ENCODE measurements at places on chromosomes 7 and 10.
A peak's percentile ranks its signal among the peaks of the same experiment; 100 is the strongest.

GRCh38 chr7:76191783-76192240 lies 9.9 kb upstream of the SRRM3 start:
- DNase-seq: no peak

DNA sequence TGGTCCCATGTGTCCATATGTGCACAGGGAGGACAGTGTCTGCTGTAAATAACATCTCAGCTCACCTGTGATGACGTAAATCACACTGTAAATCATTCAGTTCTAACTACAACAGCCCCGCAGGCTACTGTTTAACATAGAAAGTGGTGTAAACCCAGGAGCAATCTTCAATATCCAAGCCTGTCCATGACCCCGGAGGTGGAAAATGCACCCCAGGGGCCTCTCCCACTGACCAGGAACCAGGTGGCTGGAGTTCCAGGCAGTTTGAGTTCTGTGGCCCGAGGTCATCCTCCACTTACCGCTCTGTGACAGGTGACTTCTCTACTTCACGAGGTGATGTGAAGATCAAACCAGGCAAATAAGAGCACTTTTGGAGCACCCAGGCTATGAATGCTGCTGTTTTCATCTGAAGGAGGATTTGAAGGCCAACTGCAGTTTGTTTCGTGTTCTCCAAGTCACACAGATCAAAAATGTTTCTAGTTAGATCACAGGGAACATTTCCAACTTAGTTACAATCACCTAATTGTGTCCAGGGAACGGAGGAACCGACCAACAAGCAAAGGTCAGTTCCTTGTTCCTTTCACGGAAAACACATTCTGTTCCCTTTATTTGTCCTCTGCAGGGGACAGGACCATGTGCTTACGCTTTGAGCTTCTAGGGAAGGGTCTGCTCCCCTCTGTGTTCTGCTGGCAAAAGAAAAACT lies 131.8 kb downstream of the WDR37 start:
- DNase-seq: no peak

GRCh38 chr10:117626228-117626627 lies 83.7 kb downstream of the EMX2 start:
- DNase-seq: no peak

- DNase-seq: no peak
These were observed 683.3 kb downstream of the GRM8 start for GRCh38 chr7:126569402-126569801.

GRCh38 chr10:27383595-27384542 lies 120.2 kb upstream of the RAB18 start:
- no peak for DNase-seq

GRCh38 chr7:154541606-154542005 lies 461.3 kb downstream of the PAXIP1 start:
- no peak for DNase-seq

DNA sequence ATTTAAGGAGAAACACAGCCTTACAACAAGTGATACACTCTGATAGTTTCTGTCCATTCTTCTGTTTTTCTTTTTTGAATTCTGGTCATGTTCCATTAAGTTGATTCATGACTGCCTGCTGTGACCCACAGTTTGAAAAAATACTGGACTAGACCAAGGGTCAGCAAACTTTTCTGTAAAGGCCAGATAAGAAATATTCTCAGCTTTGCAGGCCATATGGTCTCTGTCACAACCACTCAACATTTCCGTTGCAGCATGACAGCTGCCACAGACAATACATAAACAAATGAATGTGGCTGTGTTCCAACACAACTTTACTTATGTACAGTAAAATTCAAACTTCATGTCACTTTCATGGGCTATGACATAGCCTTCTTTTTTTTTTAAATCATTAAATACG lies 156.7 kb downstream of the PLXNA4 start:
- DNase-seq: no peak

GRCh38 chr7:48298779-48299178 lies 127.5 kb downstream of the ABCA13 start:
- DNase-seq: no peak

DNA sequence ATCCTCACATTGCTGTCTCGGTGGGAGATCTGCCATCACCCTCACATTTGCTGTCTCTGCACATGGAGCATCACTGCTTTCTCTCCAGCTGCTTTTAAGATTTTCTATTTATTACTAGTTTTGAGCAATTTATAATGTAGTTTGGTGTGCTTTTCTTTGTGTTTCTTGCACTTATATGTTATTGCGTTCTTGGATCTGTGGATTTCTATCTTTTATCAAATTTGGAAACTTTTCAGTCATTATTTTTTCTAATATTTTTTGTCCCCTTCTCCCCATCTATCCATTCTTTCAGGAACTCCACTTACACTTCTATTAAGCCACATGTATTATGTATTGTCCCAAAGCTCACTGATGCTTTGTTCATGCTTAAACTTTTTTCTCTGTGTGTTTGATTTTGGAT lies 108.9 kb downstream of the FOXL3 start:
- DNase-seq: no peak

DNA sequence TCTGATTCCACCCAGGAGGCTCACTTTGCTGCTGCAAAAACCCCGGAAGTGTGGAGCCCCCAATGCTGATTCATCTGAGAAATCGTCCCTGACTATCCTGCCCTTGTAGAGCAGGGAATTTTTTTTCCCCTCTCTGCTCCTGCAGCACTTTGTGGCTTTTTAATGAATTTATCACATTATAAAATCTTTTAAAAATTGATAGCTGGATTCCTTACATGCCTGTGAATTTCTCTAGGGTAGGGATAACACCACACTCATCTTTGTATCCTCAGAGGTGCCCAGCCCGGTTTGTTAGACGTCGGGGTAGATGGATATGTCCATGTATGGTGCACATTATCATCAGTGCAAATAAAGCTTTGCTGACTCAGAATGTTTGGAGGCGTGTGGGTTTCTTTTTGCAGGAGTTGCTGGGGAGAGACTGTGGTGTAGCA lies 185.7 kb downstream of the STK31 start:
- DNase-seq: no peak

GRCh38 chr7:50865450-50865849 lies 82.8 kb upstream of the GRB10 start:
- no peak for DNase-seq

DNA sequence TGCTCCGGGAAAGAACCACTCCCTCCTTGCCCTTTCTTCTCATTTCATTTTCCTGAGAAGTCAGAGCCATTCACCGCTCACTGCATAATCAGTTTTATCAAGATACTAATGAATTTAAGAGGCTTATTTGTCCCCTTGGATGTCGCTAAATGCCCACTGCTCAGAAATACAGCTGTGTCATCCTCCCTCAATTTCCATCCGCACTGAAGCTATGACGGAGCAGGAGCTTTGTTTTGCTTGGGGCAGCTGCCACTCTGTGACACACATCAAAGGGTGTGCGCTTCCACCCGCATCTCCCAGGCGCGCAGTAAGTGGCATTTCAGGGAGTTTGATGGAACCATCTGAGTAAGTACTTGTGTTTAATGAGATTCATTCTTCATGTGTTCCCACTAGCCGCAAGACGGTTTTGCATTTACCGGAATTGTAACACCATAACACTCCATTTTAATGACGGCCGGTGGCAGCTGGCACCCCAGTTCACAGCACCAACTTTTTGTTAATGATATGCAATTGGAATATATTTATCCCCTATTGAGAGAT lies 103.8 kb upstream of the PARD3 start:
- DNase-seq: no peak

GRCh38 chr10:13922586-13922985 lies 335.8 kb downstream of the PRPF18 start:
- DNase-seq: no peak

DNA sequence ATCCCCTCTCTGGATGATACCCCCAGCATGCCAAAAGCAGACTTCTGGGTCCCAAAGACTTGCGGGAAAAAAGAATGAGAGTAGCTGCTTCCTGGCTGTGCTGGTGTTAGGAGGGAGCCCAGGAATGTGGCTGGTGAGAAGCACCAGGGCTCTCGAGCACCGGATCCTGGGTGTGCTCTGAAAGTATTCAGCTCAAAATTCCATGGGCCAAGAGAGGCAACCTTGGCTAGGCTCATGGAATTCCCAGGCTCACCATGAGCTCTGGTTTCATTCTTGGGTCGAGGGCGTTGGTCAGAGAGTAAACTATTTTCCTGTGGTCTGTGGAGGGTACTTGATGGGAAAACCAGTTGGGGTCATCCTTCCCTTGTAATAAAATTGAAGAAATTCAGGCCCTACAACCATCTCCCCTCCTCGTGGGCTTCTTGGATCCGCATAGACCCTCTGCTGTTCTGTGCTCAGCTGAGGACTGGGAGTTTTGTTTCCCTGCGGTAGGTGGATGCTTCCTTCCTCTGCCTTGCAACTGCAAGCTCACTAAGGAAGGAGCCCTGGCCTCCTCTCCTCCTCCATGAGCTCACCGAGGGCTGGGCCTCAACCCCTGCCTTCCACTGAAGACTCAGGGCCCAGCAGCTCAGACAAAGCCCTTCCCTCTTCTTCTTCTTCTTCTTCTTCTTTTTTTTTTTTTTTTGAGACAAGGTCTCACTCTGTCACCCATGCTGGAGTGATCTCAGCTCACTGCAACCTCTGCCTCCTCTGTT lies 34.5 kb upstream of the AQP1 start:
- DNase-seq: no peak

- peak; percentile 95 for DNase-seq
These were observed 212.0 kb upstream of the TBX20 start for GRCh38 chr7:35465791-35466336.

DNA sequence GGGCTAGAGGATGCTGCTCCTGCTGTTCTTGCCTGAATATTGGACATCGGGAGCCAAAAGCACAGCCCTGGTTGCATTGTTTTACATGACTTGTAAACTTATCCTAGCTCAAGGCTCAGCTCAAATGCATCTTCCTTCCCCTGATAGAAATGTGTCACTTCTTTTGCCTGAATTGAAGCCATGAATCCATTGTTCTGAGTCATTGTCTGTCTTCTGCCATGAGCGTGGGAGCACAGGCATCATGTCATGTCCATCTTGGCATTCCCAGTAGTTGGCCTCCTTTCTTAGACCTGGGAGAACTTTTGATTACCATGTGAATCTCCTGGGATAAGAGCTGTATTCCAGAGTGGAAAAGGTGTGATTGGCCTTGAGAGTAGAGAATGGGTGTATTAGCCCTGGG lies 54.1 kb upstream of the OPN4 start:
- DNase-seq: no peak

- no peak for DNase-seq
These were observed 196.0 kb upstream of the FZD1 start for GRCh38 chr7:91068136-91068795.

- DNase-seq: no peak
These were observed 22.2 kb upstream of the SRGN start for GRCh38 chr10:69065406-69066361.

DNA sequence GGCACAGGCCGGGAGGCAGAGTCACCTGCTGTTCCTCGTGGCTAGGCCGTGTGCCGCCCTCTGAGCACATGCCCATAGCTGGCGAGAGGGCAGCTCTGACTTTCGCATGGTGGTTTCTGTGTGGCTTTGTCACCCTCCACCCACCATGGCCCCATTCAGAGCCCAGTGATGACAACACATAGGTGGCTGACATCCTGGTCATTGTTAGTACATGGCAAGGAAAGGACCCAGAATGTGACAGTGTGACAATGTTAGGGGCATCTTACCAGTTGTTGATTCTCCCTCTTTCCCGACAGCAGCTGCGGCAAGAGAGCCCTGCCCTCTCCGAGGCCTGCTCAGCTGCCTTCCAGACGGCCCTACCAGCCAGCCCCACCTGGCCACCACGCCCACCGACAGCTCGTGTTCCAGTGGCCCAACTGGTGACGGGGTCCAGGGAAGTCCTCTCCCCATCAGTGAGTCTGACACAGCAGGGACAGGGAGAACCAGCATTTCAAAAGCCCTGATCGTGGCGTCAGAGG lies 52.2 kb downstream of the ZNF467 start:
- DNase-seq: no peak
